Common myeloid progenitor, CD34-positive (primary cell): ENCODE measurements at places on chromosomes 12 and 14.

GRCh38 chr12:52822771-52823510 lies 9.0 kb upstream of the KRT4 start:
- no peak for DNase-seq

- DNase-seq, result no peak
Observed at GRCh38 chr14:82872494-82872893, 1338.8 kb upstream of the SEL1L start.

DNA sequence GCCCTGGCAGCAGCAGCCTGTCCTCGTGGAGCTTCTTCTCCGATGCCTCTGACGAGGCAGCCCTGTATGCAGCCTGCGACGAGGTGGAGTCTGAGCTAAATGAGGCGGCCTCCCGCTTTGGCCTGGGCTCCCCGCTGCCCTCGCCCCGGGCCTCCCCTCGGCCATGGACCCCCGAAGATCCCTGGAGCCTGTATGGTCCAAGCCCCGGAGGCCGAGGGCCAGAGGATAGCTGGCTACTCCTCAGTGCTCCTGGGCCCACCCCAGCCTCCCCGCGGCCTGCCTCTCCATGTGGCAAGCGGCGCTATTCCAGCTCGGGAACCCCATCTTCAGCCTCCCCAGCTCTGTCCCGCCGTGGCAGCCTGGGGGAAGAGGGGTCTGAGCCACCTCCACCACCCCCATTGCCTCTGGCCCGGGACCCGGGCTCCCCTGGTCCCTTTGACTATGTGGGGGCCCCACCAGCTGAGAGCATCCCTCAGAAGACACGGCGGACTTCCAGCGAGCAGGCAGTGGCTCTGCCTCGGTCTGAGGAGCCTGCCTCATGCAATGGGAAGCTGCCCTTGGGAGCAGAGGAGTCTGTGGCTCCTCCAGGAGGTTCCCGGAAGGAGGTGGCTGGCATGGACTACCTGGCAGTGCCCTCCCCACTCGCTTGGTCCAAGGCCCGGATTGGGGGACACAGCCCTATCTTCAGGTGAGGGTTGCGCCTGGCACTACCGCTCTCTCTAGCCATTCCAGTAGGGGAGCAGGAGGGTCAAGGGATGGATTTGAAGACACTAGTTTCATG lies 2.1 kb downstream of the NFATC4 start:
- no peak for DNase-seq

DNA sequence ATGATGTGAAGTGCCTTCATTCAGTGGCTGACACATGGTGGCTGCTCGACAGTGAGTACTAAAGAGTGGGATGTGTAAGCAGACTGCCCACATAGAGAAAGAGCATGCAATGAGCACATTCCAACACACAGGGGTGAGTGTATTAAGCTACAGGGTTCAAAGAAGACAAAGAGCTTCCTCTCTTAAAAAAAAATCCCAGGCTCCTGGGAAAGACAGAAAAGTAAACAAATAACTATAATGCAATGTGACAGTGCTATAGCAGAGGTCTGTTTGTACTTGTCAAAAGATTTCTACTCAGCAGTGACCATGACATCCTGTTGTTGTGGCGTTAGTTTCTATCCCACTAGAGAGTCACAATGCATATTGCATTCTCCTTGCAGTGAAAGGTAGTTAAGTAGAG lies 12.4 kb upstream of the PCNX1 start:
- DNase-seq, result no peak

DNA sequence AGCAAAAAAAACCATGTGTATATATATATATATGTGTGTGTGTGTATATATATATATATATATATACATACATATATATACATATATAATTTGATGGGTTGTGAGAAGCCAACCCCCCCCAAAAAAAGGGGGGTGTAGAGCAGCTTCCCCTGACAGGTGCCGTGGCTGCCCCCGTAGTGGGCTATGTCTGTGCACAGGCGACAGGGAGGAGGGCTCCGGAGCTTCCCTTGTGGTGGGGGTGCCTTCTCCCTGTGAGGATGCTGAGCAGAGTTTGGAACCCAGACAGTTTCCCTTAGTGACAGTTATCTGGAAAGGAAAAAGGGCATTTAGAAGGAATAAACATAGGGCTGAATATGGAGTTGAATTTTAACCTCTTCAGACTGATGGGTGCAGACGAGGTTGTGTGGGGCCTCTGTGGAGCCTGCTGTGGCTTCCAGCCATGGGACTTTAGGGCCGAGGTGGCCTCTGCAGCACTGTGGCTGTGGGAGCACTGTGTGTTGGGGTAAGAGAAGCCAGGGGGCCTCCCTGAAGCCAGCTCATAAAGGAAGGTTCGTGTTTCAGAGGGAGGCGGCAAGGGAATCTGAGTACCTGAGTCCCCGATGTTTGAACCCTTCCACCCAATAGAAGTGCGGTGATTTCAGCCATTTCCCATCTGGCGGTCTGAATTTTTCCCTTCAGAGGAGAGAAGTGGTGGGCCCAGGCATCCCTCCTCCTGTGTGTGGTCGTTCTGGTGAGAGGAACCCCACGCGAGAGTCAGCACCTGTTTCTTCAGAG lies 19.8 kb downstream of the XRCC3 start:
- DNase-seq, result no peak
